HT1080 (cell line): ENCODE measurements at places on chromosomes 13 and 19. TPM values are rescaled to one million over a fixed set of nuclear protein-coding genes. Genes with fewer than 3 reads are reported as not detected.

- DNase-seq = no peak
Measured at GRCh38 chr13:38564256-38565150, 122.4 kb upstream of the FREM2 start.

TMPRSS9 gene
- not detected in 2 replicates for total RNA-seq

GRCh38 chr13:99059498-99060075 is 81.7 kb upstream of the DOCK9 start:
- no peak for DNase-seq

DNA sequence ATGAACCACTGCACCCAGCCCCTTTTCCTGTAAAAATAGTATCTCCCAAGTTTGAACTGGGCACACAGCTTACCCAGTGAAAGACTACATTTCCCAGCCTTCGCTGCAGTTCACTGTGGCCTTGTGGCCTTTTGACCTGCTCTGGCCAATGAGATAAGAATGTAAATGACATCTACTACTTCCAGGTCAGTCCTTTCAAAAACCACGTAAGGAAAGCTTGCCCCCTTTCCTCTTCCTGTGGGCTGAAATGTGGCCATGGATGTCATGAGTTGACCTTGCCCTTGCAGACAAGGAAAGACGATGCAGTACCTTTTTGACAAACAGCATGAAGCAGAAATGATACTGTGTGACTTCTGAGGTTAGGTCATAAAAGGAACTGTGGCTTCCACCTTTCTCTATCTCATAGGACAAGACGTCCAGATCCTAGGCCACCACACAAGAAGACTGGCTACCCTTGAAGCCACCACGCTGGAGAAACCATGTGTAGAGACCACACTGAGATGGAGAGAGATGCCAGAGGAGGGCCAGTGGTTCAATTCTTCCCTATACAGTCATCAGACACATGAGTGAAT is 19.9 kb downstream of the ACER1 start:
- no peak for DNase-seq

TEX29 gene
- total RNA-seq = 0.29 and 0.70 TPM in 2 replicates

DNA sequence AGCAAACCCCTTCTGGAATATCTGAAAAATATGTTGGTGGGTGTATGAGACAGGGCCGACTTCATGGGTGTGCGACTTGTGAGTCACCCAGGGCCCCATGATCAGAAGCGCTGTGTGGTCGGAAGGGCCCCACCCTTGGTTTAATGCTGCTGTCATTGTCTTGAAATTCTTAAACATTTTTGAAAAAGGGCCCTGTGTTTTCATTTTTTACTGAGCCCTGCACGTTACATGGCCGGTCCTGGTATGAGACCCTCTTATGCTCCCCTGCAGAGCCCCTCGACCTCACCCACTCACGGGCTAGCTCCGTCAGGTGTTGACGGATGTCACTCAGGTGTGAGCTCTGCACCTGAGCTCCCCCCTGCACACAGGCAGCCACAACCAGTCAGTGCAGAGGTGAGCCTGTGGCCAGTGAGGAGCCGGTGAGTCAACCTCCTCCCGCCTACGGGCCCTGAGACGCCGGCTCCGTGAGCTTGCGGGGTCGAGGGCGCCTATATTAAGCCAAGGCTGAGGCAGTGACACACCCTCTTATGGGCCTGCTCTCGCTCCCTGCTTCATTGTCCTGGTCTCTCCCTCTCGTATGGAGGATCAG is 27.7 kb downstream of the GADD45B start:
- peak; percentile 84 for DNase-seq

GRCh38 chr13:21043898-21044297 is 17.5 kb downstream of the LATS2 start:
- no peak for DNase-seq

LGALS14 gene
- total RNA-seq = not detected in 2 replicates

COL4A1 gene
- total RNA-seq = 146 and 150 TPM in 2 replicates

GRCh38 chr13:76620036-76620435 is 266.2 kb downstream of the KCTD12 start:
- DNase-seq = peak; percentile 33

CGB7 gene
- total RNA-seq = 0.10 and 0.61 TPM in 2 replicates

DNA sequence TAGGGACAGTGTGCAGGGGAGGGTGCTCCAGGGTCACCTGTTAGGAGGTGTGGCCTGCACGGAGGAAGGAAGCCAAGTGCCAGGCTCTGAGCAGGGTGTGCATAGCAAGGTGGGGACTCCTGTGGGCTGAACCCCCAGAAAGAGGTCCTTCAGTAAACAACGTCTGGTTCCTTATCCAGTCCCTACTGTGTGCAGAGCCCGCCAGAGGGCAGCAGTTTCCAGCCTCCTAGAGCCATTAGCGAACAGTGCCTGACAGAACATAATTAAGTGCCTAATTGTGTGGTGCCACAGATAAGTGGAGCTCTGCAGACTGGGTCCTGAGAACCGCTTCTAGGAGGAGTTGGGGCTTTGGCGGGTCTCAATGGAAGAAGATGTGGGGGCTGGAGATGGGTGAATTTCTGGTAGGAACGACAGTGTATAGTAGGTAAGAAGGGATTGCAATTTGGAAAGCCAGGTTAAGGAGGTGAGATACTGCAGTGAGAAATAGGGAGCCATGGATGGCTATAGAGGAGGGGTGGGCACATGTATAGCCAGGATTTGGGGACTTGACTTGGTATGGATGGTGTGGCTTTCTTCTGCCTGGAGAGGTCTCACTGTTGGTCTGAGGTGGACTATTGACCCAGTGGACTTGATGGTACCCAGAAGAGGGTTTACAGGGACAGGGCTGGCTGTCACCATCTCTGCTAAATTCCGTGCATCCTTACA is 323.1 kb downstream of the ZNF536 start:
- no peak for DNase-seq

DNA sequence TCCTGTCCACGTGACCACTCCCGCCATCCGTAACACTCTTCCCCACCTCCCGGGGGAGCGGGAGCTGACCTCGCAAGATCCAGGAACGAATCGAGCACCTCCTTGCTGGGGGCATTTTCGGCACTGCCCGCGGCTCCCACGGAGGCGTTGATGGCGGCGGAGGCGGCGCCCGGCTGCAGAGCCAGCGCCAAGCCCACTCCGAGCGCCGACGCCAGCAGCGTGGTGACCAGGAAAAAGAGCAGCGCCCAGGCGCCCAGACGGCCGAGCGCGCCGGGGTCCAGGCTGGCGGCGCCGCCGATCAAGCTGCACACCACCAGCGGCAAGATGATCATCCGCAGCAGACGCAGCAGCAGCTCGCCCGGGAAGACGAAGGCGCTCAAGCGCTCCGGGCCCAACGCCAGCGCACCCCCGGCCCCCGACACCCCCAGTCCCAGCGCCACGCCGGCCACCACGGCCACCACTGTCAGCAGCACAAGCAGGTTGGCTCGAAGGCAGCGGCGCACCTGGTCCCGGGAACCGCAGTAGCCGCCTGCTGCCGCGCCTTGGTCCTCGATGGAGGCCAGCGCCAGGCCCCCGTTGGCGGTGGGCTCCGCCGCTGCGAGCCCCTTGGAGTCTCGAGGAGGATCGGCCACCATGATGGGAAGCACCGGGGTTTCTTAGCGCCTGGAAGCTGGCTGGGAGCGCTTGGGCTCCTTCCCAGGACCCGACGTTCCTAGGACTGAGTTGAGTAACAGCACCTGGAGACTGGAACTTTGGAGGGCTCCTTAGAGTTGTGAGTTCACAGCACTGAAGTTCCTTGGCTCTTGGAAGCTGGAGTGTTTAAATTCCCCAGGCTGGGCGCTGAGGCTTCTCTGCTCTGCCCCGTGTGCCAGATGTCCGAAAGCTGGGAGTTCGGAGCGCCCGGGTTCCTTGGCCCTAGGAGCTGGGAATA is 798 bp downstream of the SLC1A5 start:
- peak; percentile 60 for DNase-seq

ADAMTSL5 gene
- 4.0 and 5.5 TPM in 2 replicates for total RNA-seq

DNA sequence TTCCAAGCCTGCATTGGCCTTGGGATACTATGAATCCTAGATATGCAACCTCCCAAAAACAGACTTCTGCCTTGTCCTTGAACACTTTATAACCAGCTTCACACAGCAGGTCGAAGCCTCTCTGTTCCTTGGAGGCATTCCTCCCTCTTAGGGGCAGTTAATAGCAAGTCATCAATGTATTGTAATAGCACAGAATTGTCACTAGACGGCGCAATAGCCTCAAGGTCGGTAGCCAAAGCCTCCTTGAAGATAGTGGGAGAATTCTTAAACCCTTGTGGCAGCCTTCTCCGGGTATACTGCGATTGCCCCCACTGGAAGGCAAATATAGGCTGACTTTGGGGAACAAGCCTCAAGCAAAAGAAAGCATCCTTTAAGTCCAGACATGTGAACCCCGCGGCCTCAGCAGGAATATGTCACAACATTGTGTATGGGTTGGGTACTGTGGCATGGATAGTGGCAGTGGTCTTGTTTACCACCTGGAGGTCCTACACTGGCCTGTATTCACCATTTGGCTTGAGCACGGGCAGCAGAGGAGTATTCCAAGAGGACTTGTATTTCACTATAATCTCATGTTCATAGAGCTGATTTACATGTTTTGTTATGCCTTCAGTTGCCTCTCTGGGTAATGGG is 61.1 kb downstream of the ZNF431 start:
- DNase-seq = peak; percentile 15

DNA sequence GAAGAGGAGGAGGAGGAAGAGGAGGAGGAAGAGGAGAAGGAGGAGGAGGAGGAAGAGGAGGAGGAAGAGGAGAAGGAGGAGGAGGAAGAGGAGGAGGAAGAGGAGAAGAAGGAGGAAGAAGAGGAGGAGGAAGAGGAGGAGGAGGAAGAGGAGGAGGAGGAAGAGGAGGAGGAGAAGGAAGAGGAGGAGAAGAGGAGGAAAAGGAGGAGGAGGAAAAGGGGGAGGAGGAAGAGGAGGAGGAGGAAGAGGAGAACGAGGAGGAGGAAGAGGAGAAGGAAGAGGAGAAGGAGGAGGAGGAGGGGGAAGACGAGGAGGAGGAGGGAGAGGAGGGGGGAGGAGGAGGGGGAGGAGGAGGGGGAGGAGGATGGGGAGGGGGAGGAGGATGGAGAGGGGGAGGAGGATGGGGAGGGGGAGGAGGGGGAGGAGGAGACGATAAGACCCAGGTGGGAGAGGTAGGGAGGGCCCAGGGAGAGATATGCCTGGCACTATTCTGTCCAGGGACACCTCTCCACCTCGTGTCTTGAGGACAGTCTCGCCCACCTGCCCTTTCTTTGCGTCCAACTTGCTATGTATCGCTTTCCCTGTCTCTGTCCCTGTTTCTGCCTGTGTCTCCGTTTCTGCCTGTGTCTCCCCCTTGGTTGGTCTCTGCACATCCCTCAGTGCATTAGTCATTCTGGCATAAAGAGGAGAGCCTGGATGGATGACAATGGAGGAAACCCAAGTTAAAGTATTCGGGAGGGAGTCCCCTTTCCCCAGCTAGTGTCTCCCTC is 7.1 kb upstream of the KLK5 start:
- DNase-seq = peak; percentile 4

DNA sequence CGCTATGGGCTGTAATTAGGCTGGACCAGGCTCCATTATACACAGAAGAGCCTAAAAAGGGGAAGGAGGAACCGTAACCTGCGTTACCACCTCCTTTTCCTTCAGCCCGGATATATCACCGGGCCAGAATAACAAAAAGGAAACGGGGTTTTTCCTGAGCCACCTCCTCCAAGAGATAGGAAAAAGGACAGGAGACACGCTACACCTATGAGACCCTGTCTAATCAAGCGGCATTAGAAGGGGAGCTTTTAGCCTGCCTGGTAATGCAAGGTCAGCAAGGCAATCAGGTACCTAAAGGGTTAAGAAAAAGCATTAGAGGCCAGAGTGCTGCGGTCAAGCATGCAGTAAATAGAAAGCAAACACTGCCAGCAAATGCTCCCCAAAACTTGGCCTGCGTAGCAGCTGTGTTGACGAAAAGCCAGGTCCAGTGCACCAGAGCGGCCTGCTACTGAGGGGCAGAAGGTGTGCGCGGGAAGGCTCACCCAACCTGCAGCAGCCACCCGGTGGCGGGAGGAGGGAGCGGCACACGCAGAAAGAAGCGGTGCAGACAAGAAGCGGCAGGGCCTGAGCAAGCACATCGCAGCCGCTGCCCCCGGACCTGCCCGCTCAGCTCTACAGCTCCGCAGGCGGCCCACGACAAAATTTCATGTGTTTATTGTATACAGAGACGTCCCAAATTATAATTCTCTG is 1466.1 kb downstream of the UQCRFS1 start:
- no peak for DNase-seq
